ENCODE measurements at places on chromosomes 16 and 17.

DNA sequence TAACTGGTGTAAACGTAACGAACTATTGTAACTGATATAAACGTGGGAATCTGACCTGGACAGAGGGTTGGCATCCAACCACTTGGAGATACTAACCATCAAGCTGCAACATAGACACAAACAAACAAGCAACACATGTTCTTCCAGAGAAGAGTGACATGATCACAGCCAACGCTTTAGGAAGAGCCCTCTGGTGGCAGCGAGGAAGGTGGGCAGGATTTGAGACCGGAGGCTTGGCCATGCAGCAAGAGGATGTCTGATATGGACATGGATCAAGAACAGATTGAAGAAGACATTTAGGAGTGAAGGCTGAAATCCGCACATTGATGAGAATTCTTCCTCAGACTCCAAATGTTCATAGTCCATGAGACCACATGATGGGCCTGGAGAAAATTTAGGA, 40.3 kb upstream of the TNRC6A start:
- peak; percentile 53 for DNase-seq

- no peak for DNase-seq
Measured at GRCh38 chr17:28485049-28485448, 11.6 kb downstream of the SLC13A2 start.

DNA sequence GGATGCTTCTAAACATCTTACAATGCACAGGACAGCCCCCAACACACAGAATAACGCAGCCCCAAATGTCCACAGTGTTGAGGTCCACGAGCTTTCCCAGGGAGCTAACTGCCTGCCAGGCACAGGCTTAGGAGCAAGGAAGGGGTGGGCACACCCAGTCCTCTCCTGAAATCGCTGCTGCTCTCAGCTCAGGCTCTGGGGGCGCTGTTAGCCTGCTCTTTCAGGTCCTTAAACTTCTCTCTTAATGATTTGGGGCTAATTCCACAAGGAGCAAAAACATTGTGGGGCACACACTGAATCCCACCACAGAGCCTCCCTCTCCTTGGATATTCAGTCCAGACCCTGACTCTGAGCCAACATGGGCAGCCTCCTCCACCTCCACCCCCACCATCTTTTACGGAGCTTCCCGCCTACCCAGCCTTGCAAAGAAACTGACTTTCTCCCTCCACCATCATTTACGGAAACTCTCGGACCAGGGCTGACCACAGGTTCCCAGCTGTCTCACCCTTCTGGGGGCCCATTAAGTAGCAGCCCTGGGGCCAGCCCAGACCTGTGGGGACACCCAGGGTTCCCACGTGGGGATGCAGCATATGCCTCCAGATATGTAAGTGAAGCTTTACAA, 1.1 kb downstream of the CD300H start:
- DNase-seq: no peak

DNA sequence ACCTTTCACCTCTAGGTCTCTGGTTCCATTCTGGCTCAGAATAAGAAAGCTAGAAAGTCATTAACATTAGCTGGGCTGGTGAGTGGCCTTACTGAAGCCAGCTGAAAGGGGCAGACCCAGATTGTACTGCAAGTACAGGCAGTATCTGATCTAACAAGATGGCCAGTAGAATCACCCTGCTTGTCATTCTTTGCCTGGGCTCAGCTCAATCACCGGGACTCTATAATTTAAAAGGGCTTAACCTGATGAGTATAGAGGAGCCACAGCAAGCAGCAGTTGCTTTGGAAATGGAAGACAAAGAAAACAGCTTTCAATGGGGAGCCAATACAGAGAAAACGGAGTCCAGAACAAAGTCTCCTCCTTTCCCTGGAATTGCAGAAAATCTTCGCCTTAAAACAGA, 13.6 kb downstream of the CDH8 start:
- no peak for DNase-seq

DNA sequence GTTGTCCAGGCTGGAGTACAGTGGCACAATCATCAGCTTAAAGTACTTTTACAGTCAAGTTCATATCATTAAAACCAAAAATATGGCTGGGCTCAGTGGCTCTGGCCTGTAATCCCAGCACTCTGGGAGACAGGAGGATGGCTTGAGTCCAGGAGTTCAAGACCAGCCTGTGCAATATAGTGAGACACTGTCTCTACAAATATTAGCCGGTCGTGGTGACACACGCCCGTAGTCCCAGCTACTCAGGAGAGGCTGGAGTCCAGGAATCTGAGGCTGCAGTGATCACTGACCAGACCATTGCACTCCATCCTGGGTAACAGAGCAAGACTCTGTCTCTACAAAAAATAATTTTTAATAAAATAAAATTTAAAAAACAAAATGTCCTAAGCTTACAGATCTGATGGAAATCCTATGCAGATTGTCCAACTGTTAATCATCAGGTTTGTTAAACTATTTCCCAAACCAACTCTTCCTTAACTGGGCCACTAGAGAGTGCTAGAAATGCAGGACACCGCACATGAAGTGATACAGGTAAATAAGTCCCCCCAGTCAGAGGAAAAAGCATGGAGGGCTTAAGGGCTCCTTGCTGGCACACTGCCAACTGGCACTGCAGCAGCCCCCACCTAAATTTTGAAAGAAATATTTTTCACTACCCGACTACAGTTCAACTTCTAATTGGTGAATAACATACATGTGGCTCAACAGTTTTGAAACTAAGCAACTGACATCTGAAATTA, 2.8 kb downstream of the USP22 start:
- DNase-seq: peak; percentile 56

- DNase-seq: no peak
Measured at GRCh38 chr16:84973236-84973635, 38.1 kb downstream of the ZDHHC7 start.

DNA sequence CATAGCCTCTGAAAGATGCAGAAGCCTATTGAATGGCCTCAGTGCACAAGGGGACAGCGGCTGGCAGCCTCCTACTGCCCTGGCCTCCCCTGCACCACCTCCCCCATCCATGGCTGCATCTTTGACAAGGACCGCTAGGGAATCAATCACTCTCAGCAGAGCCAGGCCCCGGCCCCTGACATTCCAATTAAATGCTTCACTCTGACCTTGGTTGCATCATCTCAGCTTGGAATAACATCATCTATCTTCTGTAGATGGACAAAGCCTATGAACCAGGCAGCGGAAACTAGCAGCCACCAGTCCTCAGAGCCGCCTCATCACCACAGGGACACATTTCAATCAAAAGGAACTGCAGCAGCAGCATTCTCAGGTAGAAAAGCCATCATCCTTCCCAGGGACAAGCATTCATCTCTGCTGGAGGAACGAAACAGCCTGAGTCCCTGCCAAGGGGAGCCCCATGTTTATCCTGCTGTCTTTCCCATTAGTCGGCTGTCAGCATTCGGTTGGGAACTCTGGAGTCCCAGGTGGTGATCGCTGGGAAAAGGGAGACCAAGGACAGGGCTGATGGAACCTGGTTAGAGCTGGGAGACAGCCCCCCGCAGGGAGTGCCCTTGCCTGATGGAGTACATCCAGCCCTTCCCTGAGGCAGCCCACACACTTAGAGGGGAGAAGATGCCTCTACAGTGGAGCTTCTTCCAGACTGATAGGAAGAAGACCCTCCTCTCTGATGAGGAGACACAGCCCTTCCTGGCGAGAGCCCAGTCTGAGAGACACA, 11.5 kb upstream of the TMEM132E start:
- DNase-seq: no peak

- DNase-seq: no peak
Measured at GRCh38 chr16:9154567-9155410, 63.3 kb downstream of the HAPSTR1 start.

GRCh38 chr16:85518398-85519049, 94.6 kb upstream of the GSE1 start:
- no peak for DNase-seq

- DNase-seq: no peak
Measured at GRCh38 chr16:600781-601180, 10.9 kb downstream of the RAB40C start.

- DNase-seq: no peak
Measured at GRCh38 chr17:80821546-80821945, 170.1 kb upstream of the CHMP6 start.

- DNase-seq: no peak
Measured at GRCh38 chr17:27669136-27669535, 38.1 kb downstream of the LGALS9 start.

- DNase-seq: no peak
Measured at GRCh38 chr17:7237266-7237760, 1.9 kb downstream of the PHF23 start.

- no peak for DNase-seq
Measured at GRCh38 chr16:11253009-11253994, 2.7 kb downstream of the SOCS1 start.

GRCh38 chr16:74035816-74036215, 260.8 kb upstream of the PSMD7 start:
- DNase-seq: peak; percentile 4

GRCh38 chr17:41360296-41360995, 9.2 kb downstream of the KRT33B start:
- no peak for DNase-seq

- no peak for DNase-seq
Measured at GRCh38 chr16:81797443-81797842, 18.4 kb downstream of the PLCG2 start.

DNA sequence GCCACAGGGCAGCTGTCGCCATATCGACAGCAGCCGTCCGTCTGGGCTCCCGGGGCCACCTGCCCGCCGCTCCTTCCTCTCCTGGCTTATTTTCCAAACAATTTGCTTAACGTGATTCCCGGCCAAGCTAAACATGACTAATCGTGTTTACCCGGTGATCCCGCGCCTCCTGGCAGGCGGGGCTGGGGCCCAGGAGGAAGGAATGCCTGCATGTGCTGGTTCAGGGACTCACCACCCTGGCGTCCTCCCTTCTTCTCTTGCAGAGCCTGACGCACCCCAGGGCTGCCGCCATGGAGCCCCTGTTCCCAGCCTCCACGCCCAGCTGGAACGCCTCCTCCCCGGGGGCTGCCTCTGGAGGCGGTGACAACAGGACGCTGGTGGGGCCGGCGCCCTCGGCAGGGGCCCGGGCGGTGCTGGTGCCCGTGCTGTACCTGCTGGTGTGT, 6.1 kb downstream of the SSTR5 start:
- no peak for DNase-seq

DNA sequence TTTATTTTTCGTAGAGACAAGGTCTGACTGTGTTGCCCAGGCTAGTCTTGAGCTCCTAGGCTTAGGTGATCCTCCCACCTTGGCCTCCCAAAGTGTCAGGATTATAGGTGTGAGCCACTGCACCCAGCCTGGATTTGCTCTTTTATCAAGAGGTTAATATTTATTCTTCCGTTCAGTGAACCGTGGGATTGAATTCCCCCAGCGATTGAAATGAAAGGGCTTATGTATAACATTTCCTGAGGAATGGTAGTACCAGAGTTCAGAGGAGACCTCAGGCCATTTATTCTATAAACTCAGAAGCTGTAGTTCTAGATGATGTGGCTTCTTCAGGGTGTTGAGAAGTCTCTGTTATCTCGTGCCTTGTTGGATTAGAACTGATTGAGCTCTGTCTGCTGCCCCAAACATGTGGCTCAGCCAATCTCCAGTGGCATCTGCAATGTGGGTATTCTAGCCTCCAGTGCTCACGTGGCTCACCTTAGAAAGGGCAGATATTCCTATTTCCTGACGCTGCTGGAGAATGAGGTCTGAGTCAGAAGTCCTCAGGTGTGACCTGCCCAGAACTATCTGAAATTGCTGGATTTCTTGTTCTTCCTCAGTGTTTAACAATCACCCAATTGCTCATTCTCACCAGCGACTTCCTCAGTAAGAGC, 22.5 kb downstream of the HMOX2 start:
- no peak for DNase-seq

DNA sequence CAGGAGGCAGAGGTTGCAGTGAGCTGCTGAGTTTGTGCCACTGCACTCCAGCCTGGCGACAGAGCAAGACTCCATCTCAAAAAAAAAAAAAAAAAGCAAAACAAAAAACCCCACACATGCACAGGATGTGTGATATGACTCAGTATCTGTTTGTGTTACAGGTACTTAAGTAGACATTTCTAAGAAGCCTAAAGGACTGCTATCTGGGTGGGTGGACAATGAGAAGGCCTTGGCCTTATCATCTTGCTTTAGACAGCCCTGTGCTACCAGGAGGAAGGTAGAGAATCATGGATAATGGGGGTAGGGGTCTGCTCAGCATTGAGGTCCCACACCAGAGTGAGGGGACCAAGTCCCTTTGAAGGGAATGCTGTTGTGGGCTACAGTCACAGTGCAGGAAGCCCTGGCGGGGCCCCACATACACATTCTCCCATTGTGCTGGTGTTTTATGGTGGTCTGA, 26.7 kb downstream of the PLD6 start:
- no peak for DNase-seq

GRCh38 chr17:4554997-4555799, at the start of gene MYBBP1A:
Gene MYBBP1A (minus strand): TSS chr17:4555384. CDS start chr17:4555324, 60 bp downstream.
- DNase-seq: peak; percentile 95

GRCh38 chr16:19696961-19697360, 21.1 kb downstream of the KNOP1 start:
- peak; percentile 73 for DNase-seq

DNA sequence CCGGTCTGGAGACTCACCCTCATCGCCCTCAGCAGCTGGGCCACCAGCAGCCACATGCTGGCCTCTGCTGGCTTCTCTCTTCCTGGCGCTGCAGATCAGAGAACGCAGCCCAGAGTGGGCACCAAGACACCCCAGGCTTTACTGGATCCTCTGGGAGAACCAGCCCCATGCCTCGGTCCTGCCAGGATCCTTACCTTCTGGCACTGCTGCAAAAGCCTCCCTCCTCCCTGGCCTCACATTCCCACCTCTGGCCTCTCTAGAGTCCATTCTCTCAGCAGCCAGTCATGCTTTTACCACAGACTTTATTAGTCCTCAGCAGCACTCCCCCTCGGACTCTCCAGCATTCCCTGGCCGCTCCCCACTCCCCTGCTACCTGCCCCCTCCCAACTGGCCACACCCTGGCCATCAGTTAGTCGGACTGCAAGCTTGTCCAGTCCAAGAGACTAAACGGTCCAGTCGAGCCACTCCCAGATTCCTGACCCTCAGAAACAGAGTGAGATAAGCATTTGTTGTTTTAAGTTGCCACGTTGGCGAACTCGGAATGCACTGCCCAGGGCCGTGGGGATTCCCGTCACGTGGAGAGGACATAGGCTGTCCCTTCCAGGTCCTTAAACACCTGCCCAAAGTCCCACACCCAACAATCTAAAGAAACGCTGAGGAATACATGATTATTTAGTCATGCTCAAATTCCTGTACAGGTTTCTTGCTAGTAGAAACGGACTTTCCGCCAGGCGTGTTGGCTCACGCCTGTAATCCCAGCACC, 5.9 kb upstream of the SPG7 start:
- no peak for DNase-seq

GRCh38 chr16:70018254-70018653, 67.1 kb downstream of the CLEC18A start:
- DNase-seq: peak; percentile 20

- DNase-seq: no peak
Measured at GRCh38 chr17:50388728-50389127, 8.6 kb downstream of the LRRC59 start.

- DNase-seq: no peak
Measured at GRCh38 chr17:56754523-56755208, 79.1 kb downstream of the C17orf67 start.
